ENCODE measurements at places on chromosomes 3 and 15.
A peak's percentile ranks its signal among the peaks of the same experiment; 100 is the strongest.

- DNase-seq, result no peak
Observed at GRCh38 chr15:49843725-49844124, 222.9 kb downstream of the DTWD1 start.

GRCh38 chr15:65376767-65377104, 1.1 kb downstream of the IGDCC3 start:
- peak; percentile 68 for DNase-seq

DNA sequence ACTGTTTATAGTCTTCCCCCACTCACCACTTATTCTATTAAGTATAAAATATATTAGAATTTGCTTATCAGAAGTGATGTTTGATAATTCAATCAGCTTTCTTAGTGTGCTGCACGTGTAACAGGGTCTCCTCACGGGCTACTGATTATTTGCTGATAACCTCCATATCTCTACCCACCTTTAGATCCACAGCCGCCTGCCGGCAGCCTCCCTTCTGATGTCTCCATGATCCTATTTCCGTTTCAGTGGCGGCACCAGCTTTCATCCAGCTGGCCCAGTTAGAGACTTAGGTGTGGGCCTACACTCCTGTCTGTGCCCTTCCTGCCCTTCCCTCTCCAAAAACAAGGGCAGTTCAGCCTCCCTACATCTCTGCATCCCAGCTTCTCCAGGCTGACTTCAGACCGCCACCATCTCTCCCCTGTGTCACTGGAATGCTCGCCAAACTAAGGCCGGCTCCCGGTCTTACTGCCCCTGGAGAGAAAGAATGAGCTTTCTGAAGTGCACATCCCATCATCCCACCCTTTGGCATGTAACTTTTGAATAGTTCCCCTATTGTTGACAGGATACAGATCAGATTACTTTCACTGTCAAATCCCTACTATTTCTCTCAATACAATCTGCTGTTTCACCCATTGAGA, 76.6 kb upstream of the PRTG start:
- DNase-seq, result no peak

- peak; percentile 51 for DNase-seq
Observed at GRCh38 chr3:57095363-57095762, 34.9 kb downstream of the SPATA12 start.

- no peak for DNase-seq
Observed at GRCh38 chr3:97817965-97818364, 3.8 kb upstream of the CRYBG3 start.

GRCh38 chr3:127222664-127223063, 29.7 kb downstream of the PRR23E start:
- no peak for DNase-seq

- no peak for DNase-seq
Observed at GRCh38 chr3:127040216-127040615, 57.3 kb downstream of the PLXNA1 start.

- no peak for DNase-seq
Observed at GRCh38 chr3:33746416-33747116, 28.5 kb upstream of the CLASP2 start.

GRCh38 chr15:63473007-63473748, 31.2 kb upstream of the USP3 start:
- DNase-seq, result no peak

GRCh38 chr15:91102546-91103330, 2.7 kb downstream of the SV2B start:
- no peak for DNase-seq

GRCh38 chr15:33782966-33783365, 185.3 kb upstream of the CHRM5 start:
- no peak for DNase-seq

- DNase-seq, result no peak
Observed at GRCh38 chr3:50241713-50242380, 5.8 kb downstream of the GNAI2 start.

- DNase-seq, result no peak
Observed at GRCh38 chr15:86751116-86751515, 671.4 kb downstream of the AGBL1 start.

- DNase-seq, result no peak
Observed at GRCh38 chr15:90230071-90230494, 3.7 kb downstream of the CIB1 start.

DNA sequence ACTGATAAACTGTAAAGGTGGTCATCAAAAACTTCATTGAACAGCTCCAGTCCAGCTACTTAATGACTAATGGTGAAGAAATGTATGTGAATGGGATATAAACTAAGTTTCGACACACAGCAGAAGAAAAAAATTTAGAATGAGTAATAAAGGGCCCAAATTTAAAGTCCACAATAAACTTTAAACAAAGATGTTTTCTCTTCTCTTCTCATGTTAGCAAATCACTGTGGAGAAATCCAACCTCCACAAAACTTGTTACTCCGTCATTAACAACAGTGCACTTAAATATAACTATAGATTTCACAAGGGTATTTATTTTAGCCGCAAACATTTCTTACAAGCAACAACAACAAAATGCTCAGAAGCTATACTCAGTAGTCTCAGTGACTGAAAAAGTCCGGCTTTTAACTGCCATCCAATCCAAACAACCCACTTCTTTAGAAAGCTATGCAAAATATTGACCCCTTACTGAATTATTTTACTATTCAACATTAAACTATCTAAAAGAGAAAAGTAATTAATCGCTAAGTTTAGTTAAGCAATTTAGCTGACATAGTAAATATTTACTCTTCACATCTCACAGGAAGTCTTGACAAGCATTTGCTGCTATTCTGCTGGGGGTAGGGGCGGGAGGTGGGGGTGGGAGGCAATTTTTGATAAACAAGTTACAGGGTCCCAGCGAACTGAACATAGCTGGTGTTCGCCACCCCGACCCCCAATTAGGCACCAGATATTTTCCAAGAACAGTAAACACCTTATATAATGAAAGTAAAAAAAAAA, 2.4 kb downstream of the IGF2BP2 start:
- no peak for DNase-seq

DNA sequence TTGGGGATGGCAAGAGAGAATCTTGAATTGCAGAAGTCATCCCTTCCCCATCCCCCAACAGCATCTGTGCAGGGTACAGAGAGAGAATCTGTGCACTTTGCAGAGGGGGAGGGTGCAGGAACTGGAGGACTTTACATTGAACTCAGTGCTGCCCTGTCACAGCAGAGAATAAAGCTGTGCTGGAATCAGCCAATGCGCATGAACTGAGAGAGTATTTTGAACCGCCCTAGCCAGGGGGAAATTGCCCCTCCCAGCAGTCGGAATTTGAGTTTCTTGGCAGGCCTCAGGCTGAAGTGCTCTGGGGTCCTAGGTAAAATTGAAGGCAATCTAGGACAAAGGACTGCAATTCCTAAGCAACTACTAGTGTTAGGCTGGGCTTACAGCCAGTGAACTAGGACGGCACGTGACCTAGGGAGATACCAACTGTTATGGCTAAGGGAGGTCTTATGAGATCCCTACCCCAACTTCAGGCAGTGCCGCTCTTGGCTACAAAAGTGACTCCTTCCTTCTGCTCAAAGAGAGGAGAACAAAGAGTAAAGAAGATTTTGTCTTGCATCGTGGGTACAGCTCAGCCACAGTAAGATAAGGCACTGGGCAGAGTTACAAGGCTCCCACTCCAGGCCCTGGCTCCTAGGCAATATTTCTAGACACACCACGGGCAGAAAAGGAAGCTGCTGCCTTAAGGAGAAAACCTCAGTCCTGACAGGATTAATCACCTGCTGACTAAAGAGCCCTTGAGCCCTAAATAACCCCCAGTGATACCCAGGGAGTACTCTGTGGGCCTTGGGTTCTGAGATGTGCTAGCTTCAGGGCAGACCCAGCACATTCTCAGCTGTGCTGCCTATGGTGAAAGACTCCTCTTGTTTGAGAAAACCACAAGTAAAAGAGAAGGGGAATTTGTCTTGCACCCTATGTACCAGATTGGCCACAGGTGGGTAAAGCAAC, 300.5 kb upstream of the ALCAM start:
- no peak for DNase-seq

GRCh38 chr3:97432914-97433313, 331.6 kb upstream of the ARL6 start:
- no peak for DNase-seq

DNA sequence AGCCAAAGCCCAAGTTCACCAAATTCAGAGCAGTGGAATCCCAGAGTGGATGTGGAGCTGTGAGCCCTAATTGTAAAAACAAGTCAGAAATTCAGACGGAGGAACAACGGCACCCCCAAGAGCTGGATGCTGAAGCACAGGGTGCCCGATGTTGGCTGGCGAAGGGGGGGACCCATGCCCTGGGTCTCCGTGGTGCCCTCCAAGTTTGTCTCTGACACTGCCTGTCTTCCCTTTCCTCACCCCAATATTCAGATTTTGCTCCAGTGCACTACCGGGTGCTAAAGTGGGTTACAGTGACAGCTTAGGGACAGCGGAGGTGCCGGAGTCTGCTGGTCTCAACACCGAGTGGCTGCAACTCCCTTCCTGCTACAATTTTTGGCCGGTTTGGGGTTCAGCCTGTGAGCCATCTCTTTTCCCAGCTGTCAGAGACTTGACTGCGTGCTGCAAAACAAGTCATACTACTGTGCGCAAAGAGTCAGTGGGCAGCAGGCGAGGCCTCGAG, 6.6 kb downstream of the GRIP2 start:
- no peak for DNase-seq

DNA sequence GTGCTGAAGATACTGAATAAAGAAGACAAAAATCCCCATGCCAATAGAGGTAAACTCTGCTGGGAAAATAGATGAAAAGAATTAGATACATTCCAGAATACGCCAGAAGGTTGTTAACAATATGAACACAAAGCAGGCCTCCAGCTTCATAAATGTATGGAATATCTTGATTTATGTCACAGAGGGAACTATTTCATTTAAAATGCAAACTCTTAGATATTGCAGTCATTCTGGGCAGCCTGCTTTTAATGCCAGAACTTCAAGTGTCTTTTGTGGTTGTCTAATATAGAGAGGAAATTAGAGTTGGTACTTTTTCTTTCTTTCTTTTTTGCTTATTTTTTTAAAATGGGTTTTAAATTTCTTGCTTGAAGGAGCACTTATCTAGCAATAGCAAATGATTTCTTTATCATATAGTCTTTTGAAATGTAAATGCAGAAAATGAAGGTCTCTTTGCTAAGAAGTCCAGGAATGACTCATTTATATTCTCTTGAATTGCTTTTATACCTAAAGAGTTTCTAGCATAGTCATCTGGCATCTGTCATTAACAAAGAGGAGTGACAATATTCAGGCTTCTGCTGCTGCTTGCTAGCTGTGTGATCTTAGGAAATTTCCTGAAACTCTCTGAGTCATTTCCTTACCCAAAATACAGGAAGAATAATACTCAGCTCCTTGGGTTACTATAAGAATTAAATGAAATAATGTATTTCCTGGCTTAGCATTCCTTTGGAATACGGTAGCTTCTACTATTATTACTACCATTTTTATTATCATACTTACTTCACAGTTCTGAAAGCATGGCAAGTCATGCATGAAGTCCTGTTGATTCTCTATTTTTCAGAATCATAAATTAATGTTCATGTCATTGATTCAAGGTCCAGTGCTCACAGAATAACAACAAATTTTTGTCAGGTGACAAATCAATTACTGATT, 527.6 kb downstream of the DIPK2A start:
- no peak for DNase-seq

DNA sequence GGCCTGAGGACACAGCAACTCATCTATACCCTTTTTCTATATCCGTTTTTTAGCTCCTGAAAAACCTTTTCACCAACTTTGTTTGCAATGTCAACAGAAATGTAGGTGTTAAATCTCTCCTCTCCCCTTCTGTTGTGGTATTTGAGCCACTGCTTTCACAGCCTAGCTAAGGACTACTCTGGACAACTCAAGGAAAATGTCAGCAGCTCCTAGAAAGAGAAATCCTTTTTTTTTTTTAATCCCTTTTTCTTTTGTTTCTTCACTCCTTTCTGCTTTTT, 176.6 kb downstream of the KLHL25 start:
- DNase-seq, result no peak

DNA sequence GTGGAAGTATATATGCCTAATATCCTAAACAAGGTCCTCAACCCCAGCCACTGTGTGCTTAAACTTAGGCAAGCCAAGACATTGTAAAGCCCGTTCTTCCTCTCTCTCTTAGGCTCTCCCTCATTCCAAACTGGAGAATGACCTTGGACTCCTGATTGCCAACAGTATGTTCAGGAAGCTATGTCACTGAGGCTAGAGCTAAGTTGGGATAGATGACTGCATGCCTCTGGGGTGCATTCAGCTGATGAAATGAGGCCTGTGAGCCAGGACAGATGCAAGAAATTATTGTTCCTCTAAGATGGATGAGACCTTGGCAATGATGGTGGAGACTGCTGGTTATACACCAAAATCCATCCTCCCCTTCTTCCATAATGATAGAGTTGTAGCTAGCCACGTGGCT, 27.9 kb upstream of the TBC1D21 start:
- no peak for DNase-seq

- DNase-seq, result no peak
Observed at GRCh38 chr3:147472846-147473245, 63.7 kb downstream of the ZIC1 start.

GRCh38 chr3:18810306-18810661, 338.0 kb upstream of the KCNH8 start:
- no peak for DNase-seq

GRCh38 chr15:25849157-25849921, 13.8 kb downstream of the ATP10A start:
- DNase-seq, result peak; percentile 85

GRCh38 chr3:126508564-126508964, 9.0 kb downstream of the UROC1 start:
- no peak for DNase-seq

DNA sequence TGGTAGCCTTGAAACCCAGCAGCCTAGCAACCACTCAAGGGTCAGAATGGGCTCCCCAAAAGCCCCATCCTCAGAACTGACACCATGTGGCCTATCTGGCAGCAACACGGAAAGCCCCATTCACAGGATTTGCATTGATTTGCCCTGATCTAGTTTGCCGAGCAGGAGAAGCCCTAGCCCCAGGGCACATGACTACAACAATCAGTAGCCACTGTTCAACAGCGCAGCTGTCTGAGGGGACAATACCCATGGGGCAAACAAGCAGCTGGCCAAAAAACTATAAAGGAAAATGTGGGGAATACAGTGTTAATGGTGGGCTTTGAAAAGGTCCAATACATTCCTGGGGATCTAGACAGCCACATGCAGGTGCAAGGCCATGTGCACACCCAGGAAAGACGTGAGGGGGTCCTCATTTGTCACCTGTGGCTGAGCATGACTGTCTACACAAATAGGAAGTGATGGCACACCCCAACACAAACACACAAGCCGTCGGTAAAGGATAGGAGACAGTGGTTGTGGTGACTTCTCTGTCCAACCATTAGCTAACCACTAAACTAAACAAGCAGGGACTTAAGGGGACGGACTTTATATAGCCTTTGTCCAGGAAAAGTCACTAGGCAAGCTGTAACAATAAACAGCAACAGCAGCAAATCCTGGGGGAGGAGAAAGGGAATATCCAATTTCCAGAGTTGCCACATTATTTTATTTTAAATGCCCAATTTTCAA, 113.7 kb downstream of the LRIG1 start:
- no peak for DNase-seq
